ENCODE measurements at places on chromosomes 11 and 22.

- DNase-seq, result no peak
These were observed 29.2 kb downstream of the INCENP start for GRCh38 chr11:62153087-62153395.

DNA sequence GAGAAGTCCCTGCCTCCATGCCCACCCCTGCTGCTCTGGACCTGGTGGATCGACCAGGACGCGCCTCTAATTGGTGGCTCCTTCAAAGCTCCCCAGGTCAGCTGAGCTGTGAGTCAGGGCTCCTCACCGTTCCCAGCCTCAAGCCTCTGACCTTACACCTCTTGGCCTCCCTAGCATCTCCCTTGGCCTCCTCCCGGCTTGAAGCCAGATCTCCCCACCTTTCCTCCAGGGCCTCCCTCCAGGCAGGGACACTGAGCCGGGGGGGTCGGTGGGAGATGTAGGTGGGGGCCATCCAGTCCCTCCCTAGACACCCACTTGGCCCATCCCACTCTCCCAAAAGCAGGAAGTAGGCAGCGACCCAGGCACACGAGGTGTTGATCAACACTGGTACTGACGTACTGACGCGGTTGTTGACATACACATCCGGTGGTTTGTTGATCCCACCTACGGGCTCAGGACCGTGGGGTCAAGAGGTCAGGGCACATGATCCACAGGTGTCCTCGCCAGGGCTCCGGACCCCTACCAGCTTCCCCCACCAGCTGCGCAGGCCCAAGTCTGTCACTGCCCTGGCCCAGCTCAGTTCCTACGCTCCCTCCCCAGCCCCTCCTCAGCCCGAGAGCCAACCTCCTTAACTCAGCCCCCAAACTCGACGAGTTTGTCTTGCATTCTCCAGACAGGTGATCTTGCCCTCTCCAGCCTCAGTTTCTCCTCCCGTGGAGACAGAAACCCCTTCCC is 802 bp downstream of the ATG2A start:
- DNase-seq, result no peak

DNA sequence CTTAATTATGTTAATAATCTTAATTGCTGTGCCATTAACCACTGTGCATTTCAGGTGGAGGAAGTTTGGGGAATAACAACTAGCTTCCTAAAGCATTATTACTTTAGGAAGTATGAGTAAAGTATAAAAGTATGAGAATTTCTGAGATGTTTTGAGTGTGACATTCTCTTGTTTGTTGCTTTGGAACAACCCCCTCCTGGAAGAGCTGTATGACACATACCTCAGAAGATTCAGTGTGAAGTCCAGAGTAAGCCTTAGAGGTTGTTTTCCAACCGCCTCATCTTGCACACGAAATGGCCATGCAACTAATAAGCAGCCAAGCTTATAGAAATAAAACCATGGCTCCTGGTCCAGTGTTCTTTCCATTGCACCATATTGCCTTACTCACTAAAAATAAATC is 21.7 kb downstream of the CCDC81 start:
- peak; percentile 15 for DNase-seq

- no peak for DNase-seq
These were observed at the start of gene MFRP for GRCh38 chr11:119346605-119347004. MFRP (minus strand) TSS chr11:119346705; CDS start chr11:119346513, 192 bp downstream.

GRCh38 chr11:125376856-125377255 is 119.2 kb downstream of the FEZ1 start:
- DNase-seq, result no peak

DNA sequence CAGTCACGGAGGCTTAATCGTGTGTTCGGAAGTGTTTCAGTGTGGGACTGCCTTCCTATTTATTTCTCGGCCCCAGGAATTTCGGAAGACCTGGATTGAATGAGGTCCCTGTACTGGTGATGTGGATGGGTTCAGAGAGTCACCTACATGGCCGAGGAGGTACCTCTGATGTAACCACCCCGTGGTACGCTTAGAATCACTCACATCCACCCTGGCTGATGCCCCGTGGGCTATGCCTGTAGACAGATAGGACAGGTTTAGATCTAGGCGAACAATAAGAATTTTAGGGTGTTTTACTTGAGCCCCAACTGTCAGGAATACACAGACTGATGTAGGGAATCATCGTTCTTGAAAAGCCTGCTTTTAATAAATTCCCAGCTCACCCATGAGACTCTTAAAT is 2.0 kb downstream of the MPPED1 start:
- DNase-seq, result no peak

DNA sequence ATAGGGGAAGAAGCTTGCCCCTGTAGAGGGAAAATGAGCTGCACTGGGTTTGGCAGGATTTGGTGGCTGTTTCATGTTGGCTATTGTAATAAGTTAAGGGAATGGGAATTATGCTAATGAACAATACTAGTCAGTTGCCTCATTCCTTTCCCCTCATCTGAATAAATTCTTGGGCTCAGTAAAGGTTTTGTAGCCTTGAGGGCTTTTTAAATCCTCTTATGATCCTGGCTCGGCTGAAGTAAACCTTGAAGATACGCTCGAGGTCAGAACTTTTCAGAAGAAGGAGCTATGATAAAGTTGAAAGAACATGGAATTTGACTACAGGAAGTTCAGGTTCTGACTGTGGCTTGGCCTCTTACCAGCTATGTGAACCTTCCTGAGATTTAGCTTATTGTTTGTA is 448.7 kb downstream of the RAB38 start:
- DNase-seq, result no peak

- DNase-seq, result no peak
These were observed 21.7 kb downstream of the SLC43A1 start for GRCh38 chr11:57493507-57494503.

- no peak for DNase-seq
These were observed 38.5 kb downstream of the TRAF6 start for GRCh38 chr11:36471577-36471976.

DNA sequence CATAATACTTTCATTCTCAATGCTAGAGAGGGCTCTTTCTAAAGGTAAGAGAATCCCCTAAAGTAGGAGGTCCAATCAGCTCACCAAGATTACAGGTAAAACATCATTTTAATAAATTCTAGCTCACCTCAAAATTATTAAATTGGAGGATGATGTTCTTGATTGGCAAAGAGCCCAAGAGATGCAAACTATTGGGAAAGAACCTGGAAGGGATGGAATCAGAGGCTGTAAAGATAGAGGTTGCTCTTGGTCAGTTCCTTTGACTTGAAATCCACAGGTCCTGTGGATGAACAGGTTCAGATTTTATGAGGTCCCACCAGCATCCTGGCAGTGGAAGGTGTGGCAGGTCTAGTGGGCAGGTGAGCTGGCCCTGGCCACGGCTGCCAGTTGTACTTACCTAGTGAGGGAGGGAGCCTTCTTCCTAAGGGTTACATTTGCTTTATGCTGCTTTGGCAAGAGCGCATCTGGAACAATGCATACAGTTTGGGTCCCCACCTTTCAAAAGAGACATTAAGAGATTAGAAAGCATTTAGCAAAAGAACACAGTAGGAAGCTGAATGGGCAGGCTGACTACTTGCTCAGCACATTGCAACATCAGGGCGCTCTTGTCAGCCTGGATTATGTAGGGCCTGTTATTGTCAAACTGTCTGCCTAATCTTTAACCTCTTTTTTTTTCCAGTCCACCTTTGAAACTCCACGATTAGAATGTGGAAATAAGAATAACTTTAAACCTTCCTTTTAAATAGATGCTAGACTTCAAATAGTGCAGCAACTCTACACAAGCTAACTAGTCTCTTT is 97.0 kb downstream of the RDX start:
- DNase-seq, result no peak

- no peak for DNase-seq
These were observed 50.9 kb downstream of the APOL1 start for GRCh38 chr22:36303874-36304273.

- no peak for DNase-seq
These were observed 66.8 kb downstream of the CSTPP1 start for GRCh38 chr11:47003180-47003877.

GRCh38 chr11:88619071-88619425 is 281.5 kb upstream of the CTSC start:
- no peak for DNase-seq
